ENCODE measurements at places on chromosomes 4 and X.

GRCh38 chrX:55163171-55163570 is 57.0 kb upstream of the PAGE5 start:
- DNase-seq = no peak

DNA sequence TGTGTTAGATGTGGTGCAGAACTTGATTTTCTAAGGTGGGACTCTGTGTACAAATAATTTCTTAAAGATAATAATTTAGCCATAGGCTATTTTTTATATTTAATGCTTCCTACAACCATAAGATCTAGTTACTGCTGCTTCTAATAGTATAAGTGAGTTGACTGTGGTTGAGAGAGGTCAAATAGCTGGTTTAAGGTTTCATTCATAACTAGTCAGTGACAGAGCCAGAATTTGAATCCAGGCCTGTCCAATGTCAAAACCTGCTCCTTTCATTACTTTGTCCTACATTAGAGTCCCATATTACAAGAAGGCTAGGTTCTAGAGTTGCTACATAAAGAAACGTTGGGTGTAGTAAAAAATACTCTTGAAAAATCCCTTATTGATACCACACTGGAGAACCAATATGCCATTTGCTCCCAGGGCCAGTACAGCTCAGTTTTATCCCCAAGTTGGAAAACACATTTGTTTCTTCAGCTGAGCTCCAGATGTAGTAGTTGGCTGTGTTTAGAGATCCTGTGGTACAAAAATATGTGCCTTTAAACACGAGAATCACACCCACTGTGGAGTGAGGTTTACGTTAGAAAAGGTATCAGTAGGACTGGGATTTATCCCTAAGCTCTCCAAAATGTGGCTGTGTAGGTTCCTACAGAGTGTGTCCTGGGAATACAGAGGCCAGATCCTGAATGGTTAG is 84.3 kb downstream of the REPS2 start:
- no peak for DNase-seq

DNA sequence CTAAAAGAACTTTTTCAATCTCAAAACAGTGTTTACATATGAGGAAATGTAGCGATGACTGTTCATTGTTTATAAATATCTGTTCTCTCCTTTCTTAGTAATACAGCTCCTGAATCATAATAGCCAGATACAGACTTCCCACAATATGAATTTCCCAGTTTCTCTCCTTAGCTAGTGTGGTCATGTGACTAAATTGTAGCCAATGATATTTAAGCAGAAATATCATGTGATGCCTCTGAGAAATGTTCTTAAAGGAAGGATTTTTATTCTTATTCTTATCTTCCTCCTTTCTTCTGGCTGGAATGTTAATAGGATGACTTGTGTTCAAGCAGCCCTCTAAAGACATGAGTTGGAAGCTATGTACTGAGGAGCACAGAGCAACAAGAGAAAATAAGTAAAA is 383.7 kb upstream of the ATOH1 start:
- DNase-seq = no peak

- DNase-seq = no peak
Measured at GRCh38 chrX:105823092-105823455, 735 bp downstream of the NRK start.

GRCh38 chr4:78652282-78652876 is 100.8 kb downstream of the ANXA3 start:
- no peak for DNase-seq

- DNase-seq = no peak
Measured at GRCh38 chr4:26299254-26299882, 21.4 kb upstream of the RBPJ start.

GRCh38 chr4:51884055-51884454 is 41.1 kb downstream of the DCUN1D4 start:
- DNase-seq = no peak

DNA sequence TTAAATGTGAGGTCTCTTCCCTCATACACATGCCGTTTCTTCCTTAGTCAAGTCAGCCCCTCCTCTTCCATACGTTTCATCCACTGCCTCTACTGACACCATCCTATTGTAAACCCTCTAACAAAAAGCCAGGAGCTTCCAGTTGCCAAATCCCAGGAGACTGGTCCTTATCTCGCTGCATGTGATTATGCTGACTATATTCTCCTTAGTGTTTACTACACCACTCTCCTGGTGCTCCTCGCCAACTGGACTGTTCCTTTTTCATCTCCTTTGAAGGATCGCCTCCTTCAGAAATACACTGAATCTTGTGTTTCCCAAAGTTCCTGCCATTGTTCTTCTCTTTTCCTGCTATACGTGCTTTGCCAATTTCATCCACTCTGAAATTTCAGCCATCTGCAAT is 27.7 kb downstream of the MAML3 start:
- no peak for DNase-seq

- no peak for DNase-seq
Measured at GRCh38 chr4:159191989-159192388, 89.1 kb downstream of the RAPGEF2 start.
